ENCODE measurements at places on chromosomes 5 and 9.

DNA sequence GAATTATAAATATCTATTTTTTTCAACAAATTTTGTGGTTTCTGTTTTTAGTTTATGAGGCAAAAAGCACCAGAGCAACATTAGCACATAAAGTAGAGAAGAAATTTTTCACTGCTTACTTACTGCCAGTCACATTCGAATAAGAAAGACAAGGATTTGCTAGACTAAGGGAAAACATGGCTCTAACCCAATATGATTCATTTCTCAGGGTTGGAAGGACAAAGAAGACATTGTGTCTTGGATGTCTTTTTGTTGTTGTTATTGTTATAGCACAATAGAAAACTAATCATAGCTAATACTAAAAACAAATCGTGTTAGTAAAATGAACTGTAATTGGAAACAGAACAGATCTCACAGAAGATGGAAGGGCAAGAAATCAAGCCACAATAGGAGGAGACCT, 90.9 kb upstream of the SLCO6A1 start:
- no peak for DNase-seq

- no peak for DNase-seq
Measured at GRCh38 chr5:166710271-166710670, 1581.2 kb upstream of the WWC1 start.

GRCh38 chr9:127334725-127335124, 62.2 kb upstream of the SLC2A8 start:
- no peak for DNase-seq

DNA sequence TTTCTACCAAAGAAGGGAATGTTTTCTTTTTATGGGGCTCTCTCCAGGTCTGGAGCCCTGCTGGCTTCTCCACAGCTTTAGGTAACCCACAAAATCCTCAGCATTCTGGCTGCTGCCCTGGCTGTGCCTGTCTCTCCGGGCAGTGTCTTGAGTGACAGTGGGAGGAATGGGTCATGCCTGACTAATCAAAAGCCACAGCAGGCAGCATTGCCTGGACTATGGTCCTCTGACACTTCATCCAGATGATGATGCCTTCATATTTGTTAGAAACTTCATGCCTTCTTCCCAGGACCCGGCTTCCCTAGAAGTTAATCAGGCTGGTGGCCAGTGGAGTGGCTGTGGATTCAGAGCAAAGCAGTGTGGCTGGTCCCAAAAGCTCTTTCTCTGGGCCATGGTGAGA, 32.2 kb upstream of the TGFBI start:
- DNase-seq: no peak

DNA sequence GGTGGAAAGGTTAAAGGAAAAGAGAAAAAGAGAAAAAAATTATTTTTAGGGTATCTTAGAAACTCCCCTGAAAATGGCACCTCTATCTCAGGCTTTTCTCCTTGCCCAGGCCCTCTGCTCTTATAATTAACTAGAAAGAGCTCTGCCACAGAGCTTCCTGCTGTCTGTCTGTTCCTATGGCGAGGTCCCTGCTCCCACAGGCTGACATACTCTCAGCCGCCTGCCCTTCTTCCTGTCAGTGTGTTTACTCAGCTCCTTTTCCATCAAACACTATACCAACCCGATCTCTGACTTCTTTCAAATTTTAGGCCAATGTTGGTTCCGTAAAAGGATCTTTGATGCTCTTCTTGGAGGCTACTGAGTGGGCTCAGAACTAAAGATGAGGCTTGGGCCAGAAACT, 482.6 kb downstream of the DMAC1 start:
- no peak for DNase-seq

DNA sequence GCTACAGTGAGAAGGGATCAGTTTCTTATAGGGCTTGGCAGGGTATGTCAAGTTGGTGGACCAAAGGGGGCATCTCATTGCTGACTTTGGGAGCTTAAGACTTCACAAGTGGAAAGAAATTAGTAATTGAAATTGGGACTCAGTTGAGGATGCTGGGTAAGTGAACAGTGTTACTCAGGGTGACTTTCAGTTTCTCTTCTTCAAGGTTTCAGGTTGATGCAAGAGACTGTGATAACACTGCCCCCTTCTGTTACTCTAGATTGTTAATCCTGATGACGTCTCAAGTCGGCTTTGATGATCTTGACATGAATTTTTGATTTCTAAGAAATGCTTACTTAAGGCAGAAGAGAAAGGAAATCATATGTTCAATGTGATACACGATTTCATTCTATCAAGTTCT, 21.3 kb downstream of the KCTD16 start:
- no peak for DNase-seq

- DNase-seq: no peak
Measured at GRCh38 chr5:64384765-64385164, 121.0 kb upstream of the RGS7BP start.

- no peak for DNase-seq
Measured at GRCh38 chr5:107968406-107968843, 297.7 kb upstream of the EFNA5 start.

- no peak for DNase-seq
Measured at GRCh38 chr9:128011071-128011817, 30.5 kb upstream of the EEIG1 start.

- DNase-seq: no peak
Measured at GRCh38 chr5:151264113-151264512, 11.1 kb downstream of the GM2A start.

- DNase-seq: no peak
Measured at GRCh38 chr5:24703934-24704333, 59.2 kb upstream of the CDH10 start.
